RCC 7860 (cell line): ENCODE measurements at places on chromosomes 5 and 9.

DNA sequence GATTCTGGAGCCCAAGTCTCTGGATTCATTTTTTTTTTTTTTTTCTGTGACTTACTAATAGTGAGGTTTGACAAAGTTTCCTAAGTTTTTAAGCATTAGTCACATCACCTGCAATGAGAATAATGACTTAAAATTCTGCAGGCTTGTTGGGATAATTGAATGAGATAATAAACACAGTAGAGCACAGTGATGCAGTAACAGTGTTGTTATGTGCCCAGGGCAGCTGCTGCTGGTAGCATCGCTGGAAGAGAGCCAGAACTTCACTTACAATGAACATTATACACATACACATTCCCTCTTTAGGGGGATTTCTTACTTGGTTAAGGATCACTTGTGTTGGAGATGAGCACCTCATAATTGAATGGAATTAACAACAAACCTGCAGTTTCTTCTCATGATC is 78.9 kb downstream of the ALDH7A1 start:
- DNase-seq: no peak

DNA sequence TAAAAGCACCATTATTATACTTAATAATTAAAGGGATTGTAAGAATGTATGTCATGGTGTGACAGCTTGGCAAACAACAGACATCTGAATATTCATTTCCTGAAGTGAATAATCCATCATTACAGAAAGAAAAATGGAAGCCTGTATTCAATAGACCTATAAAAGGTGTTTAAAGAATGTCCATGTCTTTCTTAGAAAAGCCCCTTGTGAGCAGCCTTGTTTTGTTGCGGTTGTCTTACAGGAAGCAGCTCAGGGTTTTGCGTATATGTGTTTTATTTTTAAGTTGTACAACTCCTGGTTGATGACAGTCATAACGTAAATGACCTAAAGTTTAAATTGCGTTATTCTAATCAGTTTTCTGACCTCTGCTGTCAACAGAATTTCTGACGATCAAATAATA is 53.8 kb downstream of the CAST start:
- DNase-seq: no peak

DNA sequence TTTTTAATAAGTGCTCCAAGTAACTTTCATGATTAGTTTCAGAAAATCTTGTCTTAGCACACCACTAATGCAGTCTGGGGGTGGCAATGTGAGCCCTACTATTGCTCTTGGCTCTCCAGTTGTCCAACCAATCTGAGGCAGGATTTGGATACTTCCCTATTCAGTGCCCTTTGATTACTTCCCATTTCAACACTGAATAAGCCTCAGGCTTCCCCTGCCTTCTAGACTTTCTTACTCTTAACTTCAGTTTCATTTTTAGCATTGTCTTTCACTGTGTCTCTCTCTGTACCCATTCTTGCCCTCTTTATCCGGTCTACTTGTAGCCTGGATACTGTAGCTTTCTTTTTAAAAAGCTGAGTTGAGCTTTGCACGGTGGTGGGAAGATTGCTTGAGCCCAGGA is 186.1 kb downstream of the C9orf152 start:
- DNase-seq: no peak

- peak; percentile 26 for DNase-seq
These were observed 88.1 kb downstream of the KCNN2 start for GRCh38 chr5:114449860-114450421.

GRCh38 chr9:86407022-86407421 is 52.8 kb upstream of the TUT7 start:
- DNase-seq: peak; percentile 35

DNA sequence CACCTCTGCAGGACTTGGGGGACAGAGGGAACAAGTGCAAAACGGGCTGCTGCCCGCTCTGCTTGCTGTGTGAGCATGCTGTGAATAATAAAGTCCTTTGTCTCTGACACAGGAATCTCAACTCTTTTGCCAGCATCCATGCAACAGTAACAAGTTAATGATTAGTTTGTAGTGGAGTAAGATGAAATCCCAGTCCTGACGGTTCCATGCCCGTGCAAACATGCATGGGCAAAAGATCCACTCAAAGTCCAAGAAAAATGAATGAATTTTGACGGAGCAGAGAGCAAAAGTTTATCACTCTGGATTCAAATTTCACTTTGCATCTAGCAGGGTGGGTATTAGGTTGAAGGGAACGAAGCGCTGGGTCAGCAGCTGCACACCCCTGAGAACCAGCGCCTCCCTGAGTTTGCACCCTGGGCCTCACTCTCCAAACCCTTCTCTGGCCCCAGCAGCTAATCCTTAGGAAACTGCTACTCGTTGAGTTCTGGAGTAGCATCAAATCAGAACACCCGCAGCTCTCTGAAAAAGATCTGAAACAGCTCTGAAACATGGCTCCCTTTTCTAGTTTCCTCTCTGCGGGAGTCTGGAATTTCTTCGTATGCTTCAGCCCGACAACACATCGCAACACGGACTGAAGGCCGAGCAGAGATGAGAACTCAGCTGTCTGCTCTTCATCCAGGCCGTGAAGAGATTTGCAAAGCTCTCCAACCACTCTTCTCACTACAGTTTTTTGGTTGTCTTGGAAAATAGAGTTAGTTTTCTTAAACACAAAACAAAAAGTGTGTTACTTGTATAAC is 45.6 kb upstream of the RUFY1 start:
- no peak for DNase-seq

- no peak for DNase-seq
These were observed 2.0 kb downstream of the CXXC5 start for GRCh38 chr5:139650031-139650688.

GRCh38 chr9:126499005-126499910 is 114.5 kb upstream of the LMX1B start:
- DNase-seq: no peak

GRCh38 chr5:55176176-55176818 is 3.3 kb upstream of the CDC20B start:
- DNase-seq: no peak

- no peak for DNase-seq
These were observed 335.0 kb downstream of the ARRDC3 start for GRCh38 chr5:91048073-91048472.

DNA sequence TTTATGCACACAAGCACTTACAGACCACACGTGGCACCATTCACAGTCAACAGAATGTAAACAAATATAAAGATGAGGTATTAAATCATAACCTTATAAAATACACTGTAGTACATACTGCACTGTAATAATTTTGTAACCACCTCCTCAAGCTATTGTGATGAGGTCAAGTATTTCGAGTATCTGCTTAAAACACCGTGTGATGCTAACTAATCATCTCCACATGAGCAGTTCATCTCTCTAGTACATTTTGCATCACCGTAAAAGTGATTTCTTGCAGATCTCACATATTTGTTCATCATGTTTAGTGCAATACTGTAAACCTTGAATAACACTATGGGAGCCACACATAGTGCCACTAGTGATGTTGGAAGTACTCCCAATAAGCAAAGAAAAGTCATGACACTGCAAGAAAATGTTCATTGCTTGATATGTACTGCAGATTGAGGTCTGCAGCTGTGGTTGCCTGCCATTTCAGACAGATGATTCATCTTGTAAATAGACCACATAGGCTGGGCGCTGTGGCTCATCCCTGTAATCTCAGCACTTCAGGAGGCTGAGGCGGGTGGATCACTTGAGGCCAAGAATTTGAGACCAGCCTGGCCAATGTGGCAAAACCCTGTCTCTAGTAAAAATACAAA is 44.3 kb downstream of the FOXB2 start:
- DNase-seq: peak; percentile 83

DNA sequence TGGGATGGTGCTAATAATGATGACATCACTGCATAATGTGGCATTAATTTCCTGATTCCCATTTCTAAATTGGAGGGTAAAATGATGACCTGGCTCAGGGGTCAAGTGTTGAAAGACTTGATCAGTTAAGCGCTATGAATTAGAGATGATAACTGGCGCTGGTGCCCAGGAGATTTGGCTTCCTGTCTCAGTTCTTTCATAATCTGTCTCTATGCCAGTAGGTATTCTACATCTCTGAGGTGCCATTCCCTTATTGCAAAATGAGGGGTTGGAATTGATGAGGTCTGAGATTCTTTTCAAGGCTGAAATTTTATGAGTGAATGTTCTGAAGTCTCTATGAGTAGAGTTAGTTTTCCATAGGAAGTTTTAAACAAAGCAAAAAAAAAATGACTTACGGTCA is 1715.1 kb upstream of the WWC1 start:
- DNase-seq: no peak

- DNase-seq: no peak
These were observed 79.9 kb downstream of the PRR16 start for GRCh38 chr5:120544043-120544442.

DNA sequence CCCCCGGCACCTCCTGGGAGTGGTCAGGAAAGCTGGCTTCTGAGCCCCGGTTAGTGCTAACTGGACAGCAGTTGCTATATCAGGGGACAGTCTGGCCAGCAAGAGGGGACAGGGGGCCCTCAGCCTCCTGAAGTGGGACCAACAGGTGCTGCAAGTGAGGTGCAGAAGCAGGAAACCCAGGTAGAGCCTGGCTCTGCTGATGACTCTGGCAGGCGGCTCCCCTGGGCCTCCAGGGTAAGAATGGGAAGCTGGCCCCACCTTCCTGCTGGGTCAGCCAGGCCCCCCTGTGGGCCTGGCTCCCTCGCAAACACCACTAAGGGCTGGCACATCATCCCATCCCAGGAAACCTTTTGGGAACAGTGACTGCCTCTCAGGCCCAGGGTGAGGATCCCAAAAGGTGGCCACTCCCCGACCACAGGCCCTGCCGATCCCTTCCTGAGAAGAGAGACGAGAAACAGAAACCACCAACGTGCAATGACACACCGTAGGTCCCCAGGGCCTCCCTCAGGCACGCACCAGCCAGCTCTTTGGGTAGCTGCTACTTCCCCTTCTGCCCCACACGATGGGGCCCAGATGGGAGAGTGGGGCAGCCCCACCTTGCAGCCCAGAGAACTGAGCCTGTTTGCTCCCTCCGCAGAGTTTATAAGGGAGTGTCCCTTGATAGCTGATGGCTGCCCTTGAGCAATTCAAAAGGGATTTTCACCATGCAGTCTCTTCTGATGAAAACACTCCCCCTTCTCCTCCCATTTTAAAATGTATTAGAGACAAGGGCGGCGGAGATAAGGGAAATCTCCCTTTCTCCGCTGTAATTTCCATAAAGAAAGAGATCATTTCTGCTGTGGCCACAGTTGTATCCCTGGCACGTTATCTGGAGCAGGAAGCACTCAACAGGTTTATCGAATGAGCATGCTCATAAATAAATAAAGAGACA is 76.8 kb downstream of the STK10 start:
- peak; percentile 19 for DNase-seq

- DNase-seq: no peak
These were observed 429.3 kb downstream of the TMEM232 start for GRCh38 chr5:110297152-110297670.

- DNase-seq: no peak
These were observed 243.9 kb downstream of the TLE1 start for GRCh38 chr9:81445331-81445921.

- peak; percentile 55 for DNase-seq
These were observed 16.9 kb downstream of the IL5 start for GRCh38 chr5:132526290-132526973.

- peak; percentile 8 for DNase-seq
These were observed 36.3 kb upstream of the PAM start for GRCh38 chr5:102718819-102719218.
